Osteoblast (primary cell): ENCODE measurements at places on chromosomes 3 and 15. TPM values are rescaled to one million over a fixed set of nuclear protein-coding genes. Genes with fewer than 3 reads are reported as not detected.

SH3GL3 gene
- 0.29 and 0.72 TPM in 2 replicates for total RNA-seq

SLC22A14 gene
- total RNA-seq = 0.29 and 0.36 TPM in 2 replicates

KBTBD13 gene
- total RNA-seq = not detected in 2 replicates

MDFIC2 gene
- not detected in 2 replicates for total RNA-seq

TIMP4 gene
- 2.4 and 3.3 TPM in 2 replicates for total RNA-seq

GRCh38 chr15:49877873-49878521, 241.0 kb downstream of the ATP8B4 start:
- no peak for DNase-seq

DNA sequence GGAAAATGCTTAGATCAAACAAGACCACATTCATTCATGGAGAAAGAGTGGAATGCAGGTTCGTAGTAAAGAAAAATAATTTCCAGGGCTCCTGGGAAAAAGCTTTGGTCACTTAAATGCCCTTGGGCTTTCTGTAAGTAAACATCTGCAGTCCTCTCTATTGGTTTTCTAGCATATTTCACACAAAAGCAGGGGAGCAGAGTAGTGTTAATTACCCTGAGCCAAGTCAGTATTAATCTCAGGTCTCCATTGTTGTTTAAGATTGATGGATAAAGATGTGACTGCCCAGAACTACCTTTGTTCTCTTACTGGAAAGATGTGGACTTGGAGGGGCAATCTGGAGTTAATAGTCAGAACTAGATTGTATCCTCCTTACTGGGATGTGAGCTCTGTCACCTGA, 242.6 kb downstream of the PTPRG start:
- DNase-seq = no peak

DNA sequence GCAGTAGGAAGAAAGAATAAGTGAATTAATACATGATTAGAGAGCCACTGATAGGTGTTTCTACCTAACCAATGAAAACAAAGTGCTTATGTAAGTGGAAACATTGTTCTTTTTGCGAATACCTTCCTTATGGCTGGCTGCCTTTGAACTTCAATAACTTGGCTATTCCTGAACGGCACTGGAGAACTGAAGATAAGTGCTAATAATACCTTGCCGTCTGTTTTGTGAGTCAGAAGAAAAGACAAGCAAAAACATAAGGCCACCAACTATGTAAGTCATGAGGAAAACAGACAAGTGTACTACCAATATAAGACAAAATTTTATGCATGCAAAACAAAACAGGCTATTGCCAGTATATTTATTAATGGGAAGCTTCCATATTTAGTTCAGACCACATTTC, 160.6 kb downstream of the SUCLG2 start:
- no peak for DNase-seq

- DNase-seq = no peak
Observed at GRCh38 chr3:124895756-124896155, 8.6 kb upstream of the ITGB5 start.

DNA sequence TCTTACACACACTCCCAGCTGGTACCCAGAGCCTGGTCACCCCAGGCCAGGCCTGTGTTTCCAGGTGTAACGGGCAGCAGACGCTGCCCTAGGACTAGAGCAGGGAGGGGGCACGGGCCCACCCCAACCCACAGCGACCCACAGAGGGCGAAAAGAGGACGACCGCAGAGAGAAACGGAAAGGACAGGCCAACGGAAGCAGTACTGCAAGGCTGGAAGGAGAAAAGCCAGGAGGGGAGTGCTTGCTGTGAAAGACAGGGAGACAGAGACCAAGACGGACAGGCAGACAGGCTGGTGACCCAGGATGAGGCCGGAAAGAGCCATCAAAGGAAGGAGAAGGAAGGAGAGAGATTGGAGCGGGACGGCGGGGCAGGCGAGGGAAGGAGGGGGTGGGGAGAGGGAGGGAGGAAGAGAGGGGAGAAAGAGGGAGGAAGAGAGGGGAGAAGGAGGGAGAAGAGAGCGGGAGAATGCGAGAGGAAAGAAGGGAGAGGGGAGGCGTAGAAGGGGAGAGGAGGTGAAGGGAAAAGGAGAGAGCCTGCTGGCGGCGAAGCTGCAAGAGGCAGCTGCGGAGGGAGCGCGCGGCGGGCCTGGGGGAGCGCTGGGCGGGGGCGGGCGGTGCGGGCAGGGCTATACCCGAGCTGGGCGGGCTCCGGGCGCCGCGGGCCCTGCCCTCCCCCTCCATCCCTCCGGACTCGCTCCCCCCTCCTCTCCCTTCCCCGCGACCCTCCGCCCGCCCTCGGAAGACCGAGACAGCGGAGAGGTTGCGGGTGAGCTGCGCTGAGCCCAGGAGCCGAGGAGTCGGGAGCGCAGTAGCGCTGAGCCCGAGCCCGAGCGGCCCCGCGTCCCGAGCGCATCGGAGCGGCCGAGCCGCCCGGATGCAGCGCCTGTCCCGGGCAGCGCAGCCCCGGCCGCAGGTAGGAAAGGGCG, at the start of gene SLC6A1:
TSS of gene SLC6A1 (plus strand) at position 732 of the 926 bp plus-strand sequence. CDS start 24,464 bp downstream, outside the sequence.
- no peak for DNase-seq
